ENCODE measurements at places on chromosomes 2 and 18. TPM values are rescaled to one million over a fixed set of nuclear protein-coding genes. Genes with fewer than 3 reads are reported as not detected.

DNA sequence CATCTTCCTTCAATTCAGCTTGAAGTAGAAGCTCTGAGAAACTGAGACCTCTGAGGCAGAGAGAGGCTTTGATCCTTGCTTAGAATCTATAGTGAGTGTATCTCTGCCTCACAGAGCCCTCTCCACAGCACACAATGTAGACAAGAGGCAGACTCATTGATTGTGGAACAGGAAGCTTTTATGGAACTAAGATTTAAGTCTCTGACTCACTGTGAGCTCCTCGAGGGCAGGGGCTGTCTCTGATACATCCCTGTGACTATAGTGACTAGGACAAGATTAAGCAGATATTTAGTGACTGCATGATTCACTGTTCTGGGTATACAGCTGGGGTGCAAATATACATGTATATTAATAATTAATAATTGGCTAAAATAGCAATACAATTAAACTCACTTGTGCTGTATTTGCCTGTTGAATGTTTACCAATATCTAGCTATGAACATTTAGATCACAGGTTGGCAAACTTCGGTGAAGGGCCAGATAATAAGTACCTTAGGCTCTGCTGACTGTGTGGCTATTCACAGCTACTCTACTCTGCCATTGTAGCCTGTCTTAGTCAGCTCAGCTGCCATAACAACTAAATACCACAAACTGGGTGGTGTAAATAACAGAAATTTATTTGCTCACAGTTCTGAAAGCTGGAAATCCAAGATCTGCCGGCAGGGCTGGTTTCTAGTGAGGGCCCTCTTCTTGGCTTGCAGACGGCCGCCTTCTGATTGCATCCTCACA is 54.4 kb downstream of the ARHGEF4 start:
- H3K27ac ChIP-seq: no peak overlapping the region
- no peak for DNase-seq
- no peaks in the 10 kb centered on the region for H3K4me1 ChIP-seq
- no peaks in the 10 kb centered on the region for H3K36me3 ChIP-seq
- no peak overlapping the region for H3K4me3 ChIP-seq

DNA sequence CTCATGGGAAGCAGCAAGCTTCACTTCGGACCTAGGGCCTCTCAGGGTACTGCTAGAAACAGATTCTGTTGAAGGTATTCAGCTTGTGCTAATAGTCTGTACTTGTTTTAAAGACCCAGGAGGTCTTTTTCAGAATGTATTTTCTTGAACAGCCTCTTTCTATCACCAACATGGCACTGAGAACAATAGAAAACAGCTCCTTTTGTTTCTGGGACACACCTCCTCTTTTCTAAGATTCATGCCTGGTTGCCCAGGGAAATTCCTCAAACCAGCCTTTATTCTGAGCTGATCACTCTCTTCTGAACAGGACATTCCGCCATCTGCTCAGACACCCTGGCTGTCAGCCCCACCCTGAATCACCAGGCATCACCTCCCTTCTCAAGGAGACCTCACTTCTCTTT is 389.6 kb downstream of the TGIF1 start:
- no peak for DNase-seq
- H3K4me3 ChIP-seq: no peak overlapping the region
- H3K27ac ChIP-seq: no peak overlapping the region
- peaks cover 8% of the 10 kb centered on the region for H3K27me3 ChIP-seq

Gene DTNA
- 9.0 TPM for polyA plus RNA-seq

Gene NTSR2
- not detected for polyA plus RNA-seq

DNA sequence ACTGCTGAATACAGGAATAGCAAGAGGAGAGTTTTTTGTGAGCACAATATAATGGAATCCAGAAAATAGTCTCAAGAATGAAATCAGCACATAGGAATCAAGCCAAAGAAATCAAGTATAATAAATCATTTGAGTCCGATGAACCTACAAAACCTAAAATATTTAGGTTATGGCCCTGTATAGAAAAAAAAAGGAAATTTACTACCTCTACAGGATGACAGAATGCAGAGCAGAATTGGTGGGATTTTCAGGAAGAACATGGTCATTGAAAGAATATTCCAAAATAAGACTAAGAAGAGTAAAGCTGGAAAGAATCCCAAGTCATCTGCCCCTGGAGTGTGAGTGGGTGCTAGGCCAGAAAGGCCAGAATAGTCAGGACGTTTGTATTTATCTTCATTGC is 1041.2 kb upstream of the CDH2 start:
- no peak overlapping the region for H3K27ac ChIP-seq
- no peaks in the 10 kb centered on the region for H3K27me3 ChIP-seq
- H3K36me3 ChIP-seq: no peaks in the 10 kb centered on the region

- H3K4me3 ChIP-seq: no peak overlapping the region
- no peaks in the 10 kb centered on the region for H3K27me3 ChIP-seq
- no peaks in the 10 kb centered on the region for H3K36me3 ChIP-seq
- no peaks in the 10 kb centered on the region for H3K4me1 ChIP-seq
- no peak overlapping the region for H3K27ac ChIP-seq
Observed at GRCh38 chr2:119175517-119175916, 17.0 kb upstream of the C1QL2 start.

Gene SULT1C4
- 17.2 TPM for polyA plus RNA-seq

GRCh38 chr2:126744640-126745039 is 88.7 kb downstream of the GYPC start:
- H3K4me1 ChIP-seq: no peaks in the 10 kb centered on the region
- H3K27me3 ChIP-seq: no peaks in the 10 kb centered on the region
- H3K4me3 ChIP-seq: no peak overlapping the region

- no peak overlapping the region for H3K4me3 ChIP-seq
- peaks cover 61% of the 10 kb centered on the region for H3K4me1 ChIP-seq
- no peak overlapping the region for H3K27ac ChIP-seq
- DNase-seq: peak; percentile 8
Observed at GRCh38 chr2:215428060-215428910, 7.6 kb downstream of the FN1 start.

DNA sequence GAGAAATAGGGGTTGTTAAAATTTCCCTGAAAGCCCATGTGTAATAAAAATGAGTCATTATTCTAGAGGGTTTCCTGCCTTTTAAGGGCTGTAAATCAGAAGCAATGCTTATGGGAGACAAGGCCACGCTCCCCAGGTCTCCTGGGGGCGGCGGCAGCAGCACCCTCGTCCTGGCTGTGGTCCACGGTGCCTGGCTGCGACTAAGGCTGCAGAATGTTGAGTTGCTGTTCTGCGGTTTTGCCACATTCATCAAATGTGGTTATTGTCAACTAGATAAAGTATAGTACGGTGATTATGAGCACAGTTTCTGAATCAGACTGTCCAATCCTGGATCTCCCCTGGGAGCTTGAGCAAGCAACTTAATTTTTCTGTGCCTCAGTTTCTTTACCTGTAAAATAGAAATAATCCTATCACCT is 11.9 kb upstream of the AGFG1 start:
- H3K27me3 ChIP-seq: no peaks in the 10 kb centered on the region
- H3K4me1 ChIP-seq: no peaks in the 10 kb centered on the region
- no peak overlapping the region for H3K4me3 ChIP-seq
- DNase-seq: no peak
- no peak overlapping the region for H3K27ac ChIP-seq
- no peaks in the 10 kb centered on the region for H3K36me3 ChIP-seq

DNA sequence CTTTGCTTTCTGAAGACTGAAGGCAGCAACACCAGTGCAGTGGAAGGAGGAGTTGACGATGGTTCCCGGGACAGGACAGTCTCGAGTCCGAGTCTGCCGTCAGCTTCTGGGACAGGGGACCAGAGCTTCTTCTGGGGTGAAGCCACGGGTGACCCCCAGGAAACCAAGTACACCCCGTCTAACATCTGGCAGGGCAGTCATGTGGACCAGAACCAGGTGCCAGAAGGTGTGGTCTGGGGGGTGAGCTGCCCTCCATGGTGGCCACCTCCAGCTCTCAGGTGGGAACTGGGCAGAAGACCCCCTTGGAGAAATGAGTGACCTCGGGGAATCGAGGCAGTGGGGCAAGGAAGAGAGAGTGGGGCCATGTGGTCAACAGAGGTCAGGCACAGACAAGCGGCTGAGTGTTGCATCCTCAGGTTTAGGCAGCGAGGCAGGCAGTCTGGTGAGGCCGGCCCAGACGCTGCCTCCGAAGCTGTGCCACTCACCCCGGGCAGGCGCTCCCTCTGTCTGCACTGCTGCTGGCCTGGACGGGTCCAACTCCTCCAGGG is 204.3 kb downstream of the HDAC4 start:
- no peaks in the 10 kb centered on the region for H3K27me3 ChIP-seq
- peaks cover 2% of the 10 kb centered on the region for H3K36me3 ChIP-seq
- H3K4me3 ChIP-seq: no peak overlapping the region
- DNase-seq: no peak
- H3K4me1 ChIP-seq: no peaks in the 10 kb centered on the region

DNA sequence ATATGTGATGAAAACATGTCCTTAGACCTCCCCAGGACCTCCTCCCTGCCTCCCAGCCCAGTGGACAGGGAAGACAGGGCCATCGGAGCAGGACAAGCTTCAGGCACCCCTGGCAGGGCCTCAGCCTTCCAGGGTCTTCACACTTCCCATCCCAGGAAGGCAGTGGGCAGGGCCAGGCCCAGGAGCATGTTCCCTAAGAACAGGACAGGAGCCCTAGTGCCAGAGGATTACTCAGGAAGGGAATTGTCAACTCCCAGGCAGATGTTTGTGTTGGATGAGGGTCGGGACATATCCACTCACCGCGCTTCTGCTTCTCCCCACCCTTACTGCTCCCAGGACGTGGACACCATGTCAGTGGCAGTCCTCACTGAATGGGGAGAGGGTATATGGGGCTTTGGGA is 138.9 kb downstream of the TNS1 start:
- no peaks in the 10 kb centered on the region for H3K36me3 ChIP-seq
- H3K27me3 ChIP-seq: no peaks in the 10 kb centered on the region
- DNase-seq: no peak

Measured in endothelial cell of umbilical vein (primary cell).